ENCODE measurements at places on chromosomes 1 and 21.
A peak's percentile ranks its signal among the peaks of the same experiment; 100 is the strongest.

DNA sequence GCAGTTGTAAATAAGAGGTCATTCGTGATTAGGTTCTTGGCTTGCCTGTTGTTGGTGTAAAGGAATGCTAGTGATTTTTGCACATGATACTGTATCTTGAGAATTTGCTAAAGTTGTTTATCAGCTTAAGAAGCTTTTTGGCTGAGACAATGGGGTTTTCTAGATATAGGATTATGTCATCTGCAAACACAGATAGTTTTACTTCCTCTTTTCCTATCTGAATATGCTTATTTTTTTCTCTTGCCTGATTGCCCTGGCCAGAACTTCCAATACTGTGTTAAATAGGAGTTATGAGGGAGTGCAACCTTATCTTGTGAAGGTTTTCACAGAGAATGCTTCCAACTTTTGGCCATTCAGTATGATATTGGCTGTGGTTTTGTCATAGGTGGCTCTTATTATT, 576.1 kb upstream of the RGS18 start:
- no peak for DNase-seq

DNA sequence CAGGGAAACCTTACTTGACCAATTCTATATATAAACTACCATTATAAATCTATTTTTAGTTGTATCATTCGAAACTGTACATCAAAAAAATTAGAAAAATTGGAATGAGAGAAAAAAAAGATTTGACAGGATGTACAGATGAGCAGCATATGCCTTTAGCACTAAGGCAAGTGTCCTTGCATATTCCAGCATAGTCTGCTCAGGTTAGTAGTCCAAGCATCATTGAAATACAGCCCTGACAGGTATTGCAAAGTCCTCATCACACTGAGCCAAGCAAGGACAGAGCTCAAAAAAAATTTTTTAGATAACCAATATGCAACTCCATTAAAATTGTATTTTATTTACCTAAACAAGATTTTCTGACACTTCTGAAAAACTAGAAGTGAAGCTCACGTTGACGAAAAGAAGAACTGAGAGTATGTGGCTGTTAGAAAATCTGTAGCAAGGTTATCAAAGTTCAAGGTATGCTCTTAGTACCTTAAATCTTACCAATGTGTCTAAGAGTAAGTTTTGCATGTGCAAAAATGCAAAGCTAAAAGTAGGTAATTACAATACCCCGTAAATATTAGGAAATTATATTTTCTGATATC, 465.6 kb upstream of the ADGRL4 start:
- DNase-seq, result no peak

DNA sequence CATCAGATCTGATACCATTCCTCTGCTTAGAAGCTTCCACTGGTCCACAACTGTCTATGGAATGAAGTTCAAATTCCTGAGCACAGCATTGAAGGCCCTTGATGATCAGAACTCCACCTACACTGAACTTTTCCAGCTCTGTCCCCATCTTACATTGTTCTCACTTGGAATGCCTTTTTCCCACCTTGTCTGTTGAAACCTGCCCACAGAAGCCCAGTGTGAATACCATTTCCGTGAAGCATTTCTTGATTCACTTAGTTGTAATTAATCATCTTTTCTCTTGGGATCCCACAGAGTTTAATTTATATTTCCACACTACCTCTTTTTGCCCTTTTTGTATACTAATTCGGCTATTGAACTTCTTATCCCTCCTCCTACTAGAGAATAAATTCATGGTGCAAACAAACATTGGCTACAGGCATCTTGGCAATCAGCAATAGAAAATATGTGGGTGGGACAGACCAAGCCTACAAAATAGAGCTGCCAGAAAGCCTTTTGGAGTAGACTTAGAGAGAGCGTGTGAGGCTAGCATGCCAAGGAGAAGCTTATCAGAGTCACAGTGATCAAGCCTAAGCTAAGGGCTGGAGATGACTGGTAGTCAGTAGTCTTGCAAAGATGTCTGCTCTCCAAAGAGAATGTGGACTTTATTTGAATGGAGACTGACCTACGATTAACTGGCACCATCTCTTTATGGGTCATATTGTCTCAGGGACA, 26.1 kb downstream of the NHLH2 start:
- DNase-seq, result no peak

DNA sequence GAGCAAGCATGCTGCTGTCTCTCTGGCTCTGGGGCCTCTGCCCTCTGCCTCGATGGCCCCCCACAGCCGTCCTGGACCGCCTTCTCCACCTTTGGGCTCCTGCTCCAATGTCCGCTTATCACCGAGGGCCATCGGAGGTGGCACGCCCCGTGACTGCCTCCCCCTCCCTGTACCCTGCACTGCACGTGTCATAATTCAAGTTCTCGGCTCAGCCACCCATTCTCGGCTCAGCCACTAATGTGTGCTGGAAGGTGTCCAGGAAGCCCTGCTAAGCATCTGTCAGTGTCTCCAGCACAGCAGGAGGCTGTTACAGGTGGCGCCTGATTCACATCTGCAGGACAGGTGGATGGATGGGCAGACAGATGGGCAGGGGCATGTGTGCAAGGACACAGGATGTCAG, 45.5 kb downstream of the TP73 start:
- no peak for DNase-seq

DNA sequence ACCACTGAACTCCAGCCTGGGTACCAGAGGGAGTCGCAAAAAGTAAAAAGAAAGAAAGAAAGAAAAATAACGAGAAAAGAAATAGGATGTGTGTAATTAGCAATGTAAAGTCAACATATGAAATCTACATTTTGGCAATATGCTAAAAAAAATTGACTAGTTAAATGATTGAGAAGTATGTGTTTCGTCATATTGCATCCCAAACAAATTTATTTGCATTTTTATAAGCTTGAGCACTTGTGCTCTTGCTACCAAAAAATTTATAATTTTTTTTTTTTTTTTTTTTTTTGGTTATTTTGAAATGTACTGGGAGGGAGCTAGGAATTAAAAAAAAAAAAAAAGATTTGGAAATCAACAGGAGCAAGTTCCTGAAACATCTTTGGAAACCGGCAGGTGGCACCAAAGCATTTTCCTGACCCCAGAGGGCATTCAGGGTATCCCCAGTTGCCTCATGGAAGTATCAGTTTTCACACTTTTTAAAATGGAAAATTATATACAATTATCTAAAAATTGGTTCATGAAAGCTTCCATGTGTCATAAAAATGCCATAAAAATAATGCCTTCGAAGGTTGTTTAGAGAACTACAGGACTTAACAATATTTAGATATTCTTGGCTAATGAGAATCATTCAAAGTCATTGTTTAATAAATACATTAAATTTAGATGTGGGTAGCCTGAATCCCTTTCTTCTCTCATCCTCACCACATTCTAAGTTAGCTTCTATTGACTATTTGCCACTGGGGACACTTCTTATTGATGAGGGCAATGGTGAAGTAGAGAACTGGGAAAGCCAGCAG, 4.8 kb upstream of the HEATR1 start:
- no peak for DNase-seq

DNA sequence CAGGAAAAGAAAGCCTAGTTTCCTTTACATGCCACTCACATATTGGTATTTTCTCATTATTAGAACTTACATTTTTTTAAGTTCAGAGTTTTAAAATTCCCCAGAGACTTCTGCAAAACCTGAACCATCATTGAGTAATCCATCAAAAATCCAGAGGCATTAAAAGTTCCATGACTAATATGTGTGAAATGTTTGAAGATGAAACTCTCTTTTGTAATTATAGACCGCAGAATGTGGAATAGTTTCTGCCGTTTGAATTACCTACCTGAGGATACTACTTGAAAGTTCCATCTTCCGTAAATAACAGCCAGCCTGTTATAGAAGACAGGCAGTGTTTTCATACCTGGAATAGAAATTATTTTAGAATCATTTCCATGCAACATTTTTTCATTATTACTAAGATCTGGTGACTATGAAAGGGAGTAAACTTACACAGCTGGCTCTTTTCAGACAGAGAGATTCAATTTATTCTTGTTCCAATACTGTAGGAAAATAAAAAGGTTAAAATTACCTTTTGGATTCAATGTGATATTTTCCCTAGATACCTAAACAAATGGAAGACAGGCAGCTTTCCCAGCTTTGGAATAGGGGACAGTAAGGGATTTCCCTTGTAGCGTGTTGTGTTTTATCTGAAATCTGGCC, 131.4 kb downstream of the ST6GALNAC5 start:
- DNase-seq, result peak; percentile 15

DNA sequence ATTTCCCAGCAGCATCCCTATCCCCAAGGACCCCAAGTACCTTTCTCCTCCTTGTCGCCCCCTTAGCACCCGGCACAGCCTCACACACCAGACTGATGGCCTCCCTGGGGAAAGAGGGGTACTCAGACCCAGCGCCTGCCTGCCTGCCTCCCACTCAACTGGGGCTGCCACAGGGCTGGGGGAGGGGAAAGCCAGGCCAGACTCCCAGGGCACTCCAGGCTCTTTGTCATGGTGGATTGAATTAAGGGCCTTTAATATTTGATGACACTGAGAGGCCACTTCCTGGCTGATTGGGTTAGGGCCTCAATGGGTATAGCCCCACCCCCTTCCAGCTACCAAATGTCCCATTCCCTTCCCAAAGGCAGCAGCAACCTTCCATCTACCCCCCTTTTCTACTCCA, 1.8 kb downstream of the SHC1 start:
- DNase-seq, result no peak

- DNase-seq, result peak; percentile 88
Observed at GRCh38 chr1:175548774-175549173, 194.6 kb downstream of the TNR start.
